ENCODE measurements at places on chromosomes 3 and 15.

DNA sequence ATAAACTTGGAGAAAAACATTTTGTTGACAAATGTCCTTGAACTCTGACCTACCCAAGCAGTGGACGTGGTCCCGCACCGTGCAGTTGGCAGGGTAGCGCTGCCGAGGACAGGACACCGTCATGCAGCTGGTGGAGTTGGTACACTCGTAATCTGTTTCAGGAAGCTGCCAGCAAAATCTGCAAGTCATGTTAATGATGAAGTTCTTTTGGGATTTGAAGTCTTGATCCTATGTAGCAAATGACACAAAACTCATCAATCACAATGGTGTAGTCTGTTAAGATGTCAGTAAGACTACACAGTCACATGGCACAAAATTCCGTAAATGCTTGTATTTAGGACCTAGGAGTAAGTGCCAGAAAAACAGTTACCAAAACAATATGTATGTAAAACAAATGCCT is 5.5 kb downstream of the TM2D3 start:
- DNase-seq, result no peak

DNA sequence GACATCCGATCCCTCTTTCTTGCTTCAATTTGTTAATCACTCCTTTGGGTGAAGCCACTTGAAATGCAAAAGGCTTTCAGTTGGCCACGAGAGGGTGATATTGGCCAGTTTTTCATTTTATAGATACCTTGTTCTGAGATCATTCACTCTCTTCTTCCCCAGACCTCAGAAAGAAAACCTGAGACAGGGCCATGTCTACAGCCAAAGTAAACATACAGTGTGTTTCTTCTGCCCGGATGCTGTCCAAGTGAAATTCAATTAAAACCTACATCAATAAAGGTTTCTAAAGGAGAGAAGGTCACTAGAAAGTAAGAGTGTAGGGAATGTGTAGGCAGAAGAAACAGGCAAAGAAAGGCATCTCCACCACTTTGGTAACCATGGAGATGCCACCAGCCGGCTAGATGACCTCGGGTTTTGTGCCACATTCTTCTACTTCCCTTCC is 39.5 kb upstream of the FMN1 start:
- no peak for DNase-seq

- DNase-seq, result no peak
Observed at GRCh38 chr15:89496155-89497098, at the start of gene RHCG. Gene RHCG (minus strand): TSS chr15:89496583. CDS start chr15:89496544, 39 bp downstream.

GRCh38 chr3:73674280-73674679 is 49.5 kb upstream of the PDZRN3 start:
- no peak for DNase-seq

- no peak for DNase-seq
Observed at GRCh38 chr15:63080634-63081250, 38.2 kb downstream of the TPM1 start.

DNA sequence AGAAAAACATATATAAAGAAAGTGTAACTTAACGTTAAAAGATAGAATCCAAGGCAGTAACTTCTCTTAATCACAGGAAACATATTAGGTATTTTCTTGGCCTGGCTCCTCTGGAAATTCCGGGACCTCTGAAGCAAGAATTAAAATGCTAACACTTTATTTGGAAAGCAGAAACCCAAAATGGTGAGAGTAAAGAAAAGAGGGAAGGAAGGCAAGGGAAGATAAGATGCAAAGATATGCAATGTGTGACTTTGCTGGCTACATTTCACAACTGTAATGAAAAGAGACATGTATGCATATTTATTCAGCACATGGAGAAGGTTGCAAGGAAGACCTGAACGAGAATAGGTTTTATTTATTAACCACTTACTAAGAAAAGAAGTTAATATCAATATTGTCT is 372.5 kb downstream of the TBL1XR1 start:
- DNase-seq, result no peak

Data from effector memory CD4-positive, alpha-beta T cell (primary cell).